H4 (cell line): ENCODE measurements at places on chromosomes 1 and 21. TPM values are rescaled to one million over a fixed set of nuclear protein-coding genes. Genes with fewer than 3 reads are reported as not detected.

DNA sequence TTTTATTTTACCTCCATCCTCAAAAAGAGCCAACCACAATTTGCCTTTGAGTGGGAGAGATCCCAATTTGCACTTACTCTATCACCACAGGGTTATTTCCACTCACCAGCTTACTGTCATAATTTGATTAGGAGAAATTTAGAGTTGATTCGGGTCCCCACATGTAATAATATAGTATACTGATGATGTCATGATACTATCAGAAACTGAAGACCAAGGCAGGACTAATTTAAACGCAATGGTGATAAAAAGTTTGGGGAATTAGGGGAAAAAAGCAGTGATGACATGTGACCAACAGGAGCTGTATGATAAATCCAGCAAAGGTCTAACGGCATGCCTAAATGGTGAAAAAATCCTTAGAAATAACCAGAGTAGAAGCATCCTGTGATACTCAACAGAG, 54.4 kb downstream of the TRIM33 start:
- DNase-seq, result no peak

DNA sequence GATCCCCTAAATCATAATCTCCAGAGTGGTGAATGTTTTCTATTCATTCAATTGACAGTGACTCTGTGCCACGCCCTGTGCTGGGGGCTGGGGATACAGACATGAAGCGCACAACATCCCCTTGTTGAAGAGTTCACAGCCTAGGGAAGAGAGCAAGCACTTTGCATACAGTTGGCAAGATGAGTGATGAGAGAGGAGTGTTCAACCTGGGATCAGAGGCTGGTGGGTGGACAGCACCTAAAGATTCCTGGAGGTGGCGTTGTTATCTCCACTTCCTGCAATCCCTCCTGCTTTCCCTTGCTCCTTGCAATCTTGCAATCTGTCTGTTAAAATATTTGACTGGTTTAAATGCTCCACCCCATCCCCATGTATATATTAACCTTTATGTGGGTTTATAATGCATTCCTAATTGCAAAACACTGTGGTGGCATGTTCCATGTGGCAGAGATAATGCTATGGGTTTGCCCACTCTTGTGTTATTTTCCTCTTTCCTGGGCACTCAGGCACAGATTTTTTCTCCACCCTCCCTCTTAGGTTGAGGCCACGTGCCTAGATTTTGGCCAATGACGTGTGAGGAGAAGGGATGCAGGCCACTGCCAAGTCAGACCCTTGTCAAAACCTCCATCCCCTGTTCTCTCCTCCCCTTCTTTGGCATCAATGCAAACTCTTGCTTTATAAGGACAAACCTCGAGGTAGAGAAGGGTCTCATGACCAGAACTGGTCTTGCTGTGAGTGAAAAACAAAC, 36.2 kb upstream of the GADD45A start:
- DNase-seq, result peak; percentile 38

DNA sequence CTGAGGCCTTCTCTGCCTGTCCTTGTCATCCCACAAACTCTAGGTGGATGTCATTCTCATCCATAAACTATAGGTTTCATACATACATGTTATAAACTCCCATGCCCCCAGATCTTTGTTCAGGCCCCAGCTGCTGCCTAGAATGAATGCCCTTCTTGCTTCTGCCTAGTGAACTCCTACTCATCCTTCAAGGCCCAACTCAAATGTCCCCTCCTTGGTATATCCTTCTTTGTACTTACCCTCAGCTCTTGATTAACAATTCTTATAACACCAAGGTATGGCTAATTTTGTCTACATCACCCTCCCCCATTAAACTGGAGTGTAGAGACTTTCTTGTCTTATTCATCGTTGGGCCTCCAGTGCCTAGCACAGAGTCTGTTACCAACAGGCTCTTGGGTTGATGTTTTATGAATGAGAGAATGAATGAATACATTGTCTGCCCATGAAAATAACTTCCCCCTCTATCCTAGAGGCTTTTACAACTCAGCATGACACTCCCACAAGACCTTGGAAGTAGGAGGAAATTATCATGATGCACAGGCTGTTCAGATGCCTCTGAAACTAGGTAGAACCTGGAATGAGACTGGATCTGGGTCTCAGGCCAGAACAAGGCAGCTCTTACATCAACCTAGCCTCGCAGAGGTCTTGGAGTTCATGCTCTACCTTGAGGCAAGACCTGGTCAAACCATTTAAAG, 26.9 kb downstream of the EPHB2 start:
- DNase-seq, result no peak

The CASQ2 gene
- total RNA-seq, result not detected in 2 replicates

The TINAGL1 gene
- total RNA-seq, result 0.23 and 0.90 TPM in 2 replicates

GRCh38 chr1:53334781-53335180, 6.9 kb upstream of the LRP8 start:
- no peak for DNase-seq

DNA sequence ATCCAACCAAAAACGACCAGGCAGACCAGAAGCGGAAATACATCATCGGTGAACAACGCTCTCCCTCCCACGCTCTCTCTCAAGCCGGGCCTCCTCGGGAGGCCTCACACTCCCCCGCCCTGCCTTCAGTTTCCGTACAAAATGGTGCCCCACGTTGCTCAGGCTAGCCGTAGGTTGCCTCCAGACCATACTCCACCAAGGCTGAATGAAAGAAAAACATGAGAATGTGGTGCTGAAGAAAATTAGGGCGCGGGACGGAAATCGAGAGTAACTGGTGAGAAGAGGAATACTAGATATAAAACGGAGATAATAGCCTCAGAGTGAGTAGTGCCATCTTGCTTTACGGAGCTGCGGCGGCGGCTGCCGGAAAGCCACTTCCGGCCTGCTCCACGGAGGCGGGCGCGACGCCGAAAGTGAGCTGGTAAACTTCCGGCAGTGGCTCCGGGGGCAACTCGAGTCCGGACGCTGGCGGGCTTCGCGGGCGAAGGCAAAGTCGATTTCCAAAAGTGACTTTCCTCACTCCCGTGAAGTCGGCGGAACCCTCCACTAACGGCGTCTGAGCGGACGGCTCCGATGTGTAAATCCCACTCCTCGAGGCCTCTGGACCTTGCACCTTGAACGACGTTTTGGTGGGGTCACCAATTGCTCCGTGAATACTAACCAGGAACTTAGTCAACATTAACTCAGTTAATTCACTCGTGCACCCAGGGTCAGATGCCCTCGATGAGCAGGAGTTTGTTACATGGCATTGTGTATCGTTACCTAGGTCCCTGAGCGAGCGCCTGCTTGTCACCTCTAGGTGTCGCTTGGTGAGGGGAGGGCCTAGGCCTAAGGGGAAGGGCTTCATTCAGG, at the start of gene SH3BP5L:
Gene SH3BP5L (minus strand): TSS at position 7 of the 852 bp plus-strand sequence. CDS start 980 bp downstream, outside the sequence.
- peak; percentile 93 for DNase-seq
